Cortex of kidney (tissue), 1 donor: ENCODE measurements at places on chromosomes 3 and 15.

- no peak for DNase-seq
These were observed 68.3 kb downstream of the GALK2 start for GRCh38 chr15:49238342-49238741.

DNA sequence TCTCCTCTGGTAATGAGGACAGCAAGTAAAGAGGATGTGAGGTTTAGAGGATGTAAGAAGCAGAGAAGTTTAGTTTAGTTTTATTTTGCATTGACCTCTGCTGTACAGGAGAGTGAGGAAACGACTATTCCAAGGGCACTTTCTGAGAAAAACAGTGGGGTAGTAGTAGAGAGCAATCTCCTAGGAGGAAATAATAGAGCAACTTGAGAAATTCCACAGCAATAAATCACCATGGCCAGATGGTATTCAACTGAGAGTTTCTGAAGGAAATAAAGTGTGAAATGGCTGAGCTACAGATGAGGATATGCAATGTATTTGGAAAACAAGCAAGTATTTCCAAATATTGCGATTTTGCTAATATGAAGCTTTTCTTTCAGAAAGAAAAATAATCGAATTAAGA is 118.9 kb downstream of the DPH6 start:
- no peak for DNase-seq

GRCh38 chr3:172034786-172035685 is 4.3 kb upstream of the FNDC3B start:
- no peak for DNase-seq

- no peak for DNase-seq
These were observed at the start of gene FILIP1L for GRCh38 chr3:100114413-100115030. Gene FILIP1L, minus strand, starts transcription at chr3:100114501.

- DNase-seq: no peak
These were observed 81.2 kb downstream of the CHD2 start for GRCh38 chr15:92981333-92981732.

DNA sequence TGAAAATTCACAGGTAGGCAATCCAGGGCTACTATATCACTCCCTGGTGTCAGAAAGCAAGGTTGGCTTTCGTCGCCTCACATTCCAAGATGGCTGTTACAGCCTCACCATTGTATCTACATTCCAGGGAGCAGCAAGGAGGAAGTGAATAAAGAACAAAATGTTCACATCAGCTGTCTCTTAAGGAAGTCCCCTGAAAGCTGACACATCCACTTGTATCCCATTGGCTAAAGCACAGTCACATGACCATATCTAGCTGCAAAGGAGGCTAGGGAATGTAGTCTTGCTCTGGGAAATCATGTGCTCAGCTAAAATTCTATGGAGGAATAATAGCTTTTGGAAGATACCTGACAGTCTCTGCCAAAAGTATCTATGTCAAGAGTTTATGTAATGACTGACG is 12.8 kb upstream of the GATA2 start:
- no peak for DNase-seq
